ENCODE measurements at places on chromosomes 6 and 20.
A peak's percentile ranks its signal among the peaks of the same experiment; 100 is the strongest.

- DNase-seq: no peak
These were observed 15.0 kb upstream of the DSE start for GRCh38 chr6:116355796-116356195.

GRCh38 chr6:137850816-137851602, 16.1 kb upstream of the TNFAIP3 start:
- DNase-seq: no peak

DNA sequence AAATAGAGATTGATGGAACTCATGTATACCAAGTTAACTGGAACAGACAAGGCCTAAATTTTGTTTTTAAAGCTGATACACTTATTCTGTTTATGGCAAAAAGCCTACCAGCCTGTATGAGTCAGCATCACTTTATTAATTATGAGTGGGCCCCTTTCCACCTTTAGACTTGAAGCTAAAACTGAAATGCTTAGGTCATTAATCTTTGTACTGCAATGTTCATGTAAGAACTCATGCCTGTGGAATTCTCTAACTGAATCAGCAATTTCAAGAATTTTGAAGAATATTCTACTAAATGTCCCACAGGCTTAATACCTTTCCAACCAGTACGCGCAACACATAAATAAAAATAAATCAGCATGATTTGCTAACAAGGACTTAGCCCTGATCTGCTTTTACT, 140.2 kb upstream of the PHACTR1 start:
- no peak for DNase-seq

GRCh38 chr6:40124924-40125323, 190.7 kb upstream of the MOCS1 start:
- DNase-seq: no peak

- no peak for DNase-seq
These were observed 115.7 kb downstream of the NUS1 start for GRCh38 chr6:117791012-117791411.

- peak; percentile 58 for DNase-seq
These were observed 106.5 kb downstream of the LY86 start for GRCh38 chr6:6694825-6695624.

DNA sequence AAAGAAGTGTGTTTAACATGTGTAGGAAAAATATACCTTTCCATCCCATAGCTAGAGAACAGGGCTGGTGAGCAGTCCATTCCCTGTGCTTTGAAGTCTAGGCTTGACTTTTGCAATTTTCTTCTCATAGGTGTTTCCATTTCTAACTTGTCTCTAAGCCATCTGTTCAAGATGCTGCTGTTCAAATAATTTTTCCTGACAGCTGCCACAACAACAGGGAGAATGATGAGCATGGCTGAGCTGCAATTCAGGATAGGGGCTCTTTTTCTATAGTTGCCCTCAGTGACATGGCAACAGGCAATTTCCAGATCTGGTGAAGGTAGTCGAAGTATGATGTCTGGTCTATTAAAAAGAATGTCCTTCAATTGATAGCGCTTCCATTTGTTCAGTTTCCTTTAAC, 103.0 kb upstream of the HS3ST5 start:
- no peak for DNase-seq
